ENCODE measurements at places on chromosomes 2 and 18.

DNA sequence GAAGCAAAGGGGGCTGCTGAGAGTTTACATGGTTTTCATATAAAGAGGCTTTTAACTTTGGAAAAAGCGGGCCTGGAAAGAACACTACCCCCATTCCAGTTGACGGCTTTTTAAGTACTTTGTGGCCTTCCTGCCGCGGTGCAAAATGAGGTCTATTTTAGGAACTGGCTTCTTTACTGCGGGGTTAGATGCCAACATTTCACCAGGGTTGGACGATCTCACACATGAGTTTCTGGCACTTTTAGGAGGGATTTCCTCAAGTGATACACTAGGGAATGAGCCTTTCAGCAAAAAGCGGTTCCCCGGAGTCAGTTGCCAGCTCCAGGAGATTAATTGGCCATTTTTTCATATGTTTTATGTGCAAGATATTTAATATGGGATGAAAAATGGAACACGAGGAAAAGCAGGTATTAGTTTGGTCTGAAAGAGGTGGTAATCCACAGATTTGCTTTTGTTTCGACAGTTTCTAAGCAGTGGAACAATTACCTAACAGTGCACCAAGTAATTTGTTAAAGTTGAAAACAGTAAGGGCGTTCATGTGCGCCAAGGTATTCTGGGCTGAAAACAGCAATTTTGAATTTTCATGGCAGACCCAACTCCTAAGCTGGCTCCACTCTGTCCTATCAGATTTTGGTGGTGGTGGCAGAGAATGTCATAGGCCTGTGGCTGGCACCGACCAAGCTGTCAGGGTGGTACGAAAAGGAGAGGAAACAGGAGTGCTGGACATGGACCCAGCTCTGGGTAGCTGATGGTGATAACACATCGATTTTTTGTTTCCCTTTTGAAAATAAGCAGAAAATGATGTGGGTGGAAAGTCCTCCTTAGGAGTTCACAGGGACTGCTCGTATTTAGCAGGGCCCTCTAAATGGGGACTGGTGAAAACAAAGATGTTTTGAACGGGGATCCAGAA, 55.6 kb upstream of the FZD5 start:
- no peak for DNase-seq

DNA sequence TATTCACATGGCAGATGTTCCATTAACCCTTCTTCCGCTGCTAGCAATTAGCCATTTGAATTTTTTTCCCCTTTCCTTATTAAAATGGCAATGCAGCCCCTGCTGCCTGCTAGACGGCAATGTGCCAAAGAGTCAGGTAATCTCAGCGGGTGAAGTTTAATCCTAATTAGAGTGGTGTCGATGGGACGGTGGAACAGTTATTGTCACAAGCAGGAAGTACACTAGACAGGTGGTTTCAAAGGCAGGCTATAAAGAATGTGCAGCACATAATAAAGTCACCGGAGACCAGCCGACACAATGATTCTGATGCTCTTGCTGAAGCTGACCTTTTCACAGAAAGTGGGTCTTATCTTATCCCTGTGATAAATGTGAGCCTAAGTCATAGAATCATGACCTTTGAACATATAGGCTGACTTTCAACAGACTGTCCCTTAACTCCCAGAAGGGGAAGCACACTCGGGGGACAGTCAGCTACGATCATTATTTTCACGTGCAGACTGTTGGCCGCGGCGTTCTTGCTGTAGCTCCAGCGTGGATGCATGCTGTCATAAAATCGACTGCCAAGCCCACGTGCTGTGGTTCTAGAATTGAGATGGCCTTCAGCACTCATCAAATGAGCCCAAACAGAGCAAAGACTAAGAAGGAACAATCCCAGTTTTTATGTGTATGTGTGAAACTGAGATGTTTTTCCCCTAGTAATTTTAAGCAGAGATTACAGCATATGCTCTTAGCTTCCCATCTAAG, 926.2 kb upstream of the SOX11 start:
- DNase-seq = no peak

DNA sequence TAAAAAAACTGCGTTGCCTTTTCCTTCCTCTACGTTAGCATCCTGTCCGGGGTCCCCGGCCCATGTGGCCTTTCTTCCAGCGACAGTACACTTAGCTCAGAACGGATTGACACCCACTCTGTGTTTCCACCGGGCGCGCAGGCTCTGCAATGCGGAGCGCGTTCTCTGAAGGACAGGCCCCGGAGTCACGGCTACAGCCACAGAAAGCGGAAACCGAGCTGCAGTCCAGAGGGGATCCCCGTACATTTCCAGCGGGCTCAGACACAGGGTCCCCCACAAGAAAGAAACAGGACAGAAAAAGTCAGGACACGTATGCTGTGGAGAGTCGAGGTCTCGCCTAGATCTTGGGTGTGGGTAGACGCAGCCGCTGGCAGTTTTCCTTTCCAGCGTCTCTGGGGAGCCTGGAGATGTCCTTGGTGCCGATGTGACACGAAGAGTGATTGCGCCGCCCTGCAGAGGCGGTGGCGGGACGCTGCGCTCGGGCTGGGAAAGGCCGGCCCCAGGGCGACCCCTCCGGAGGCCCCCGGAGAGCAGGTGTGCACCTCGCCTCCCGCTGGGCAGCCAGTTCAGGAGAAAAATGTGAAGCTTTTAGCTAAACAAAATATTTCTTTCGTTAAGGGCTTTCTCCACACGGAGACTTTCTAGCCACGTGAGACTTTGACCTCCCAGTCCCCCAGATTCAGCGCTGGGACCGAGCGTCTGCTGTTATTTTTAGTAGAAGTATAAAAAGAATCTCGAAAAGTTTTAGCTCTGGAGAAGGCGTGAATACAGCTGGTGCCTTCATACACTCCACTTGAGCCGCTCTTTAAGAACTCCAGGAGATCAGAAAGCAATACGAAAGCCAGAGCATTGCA, 1.3 kb upstream of the ACKR3 start:
- no peak for DNase-seq

GRCh38 chr2:119241205-119241532, 17.5 kb downstream of the STEAP3 start:
- no peak for DNase-seq

- no peak for DNase-seq
Measured at GRCh38 chr18:32759611-32760167, 13.1 kb downstream of the KLHL14 start.

GRCh38 chr2:205505371-205505770, 176.9 kb upstream of the NRP2 start:
- no peak for DNase-seq

DNA sequence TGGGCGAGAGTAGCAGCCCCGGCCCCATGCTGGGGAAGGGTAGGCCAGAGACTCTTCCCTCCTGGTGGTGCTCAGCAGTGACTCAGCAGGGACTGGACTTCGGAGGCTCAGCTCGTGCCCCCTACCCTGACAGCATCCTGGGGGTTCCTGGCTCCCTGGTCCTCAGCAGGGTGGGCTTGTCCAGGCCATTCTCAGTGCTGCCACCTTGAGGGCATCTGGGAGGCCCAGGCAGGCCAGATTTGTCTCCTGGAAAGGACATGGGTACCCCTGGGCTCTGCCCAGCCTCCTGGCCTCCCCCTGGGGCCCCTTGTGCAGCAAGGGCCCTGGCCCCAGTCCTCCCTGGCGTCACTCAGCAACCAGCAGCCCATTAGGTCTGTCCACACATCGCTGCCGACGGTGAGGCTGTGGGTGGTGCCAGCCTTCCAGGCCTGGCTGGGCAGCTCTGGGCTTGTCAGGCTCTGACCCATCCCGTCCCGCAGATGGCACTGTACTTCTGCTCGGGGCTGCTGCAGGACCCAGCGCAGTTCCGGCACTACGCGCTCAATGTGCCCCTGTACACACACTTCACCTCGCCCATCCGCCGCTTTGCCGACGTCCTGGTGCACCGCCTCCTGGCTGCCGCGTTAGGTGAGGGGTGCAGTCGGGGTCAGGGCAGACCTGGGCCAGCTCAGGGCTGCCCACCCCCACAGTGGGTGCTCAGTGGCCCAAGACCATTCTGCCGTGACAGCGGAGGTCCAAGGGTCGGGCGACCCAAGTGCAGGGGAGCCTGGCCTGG, 45.0 kb upstream of the ALPP start:
- no peak for DNase-seq

DNA sequence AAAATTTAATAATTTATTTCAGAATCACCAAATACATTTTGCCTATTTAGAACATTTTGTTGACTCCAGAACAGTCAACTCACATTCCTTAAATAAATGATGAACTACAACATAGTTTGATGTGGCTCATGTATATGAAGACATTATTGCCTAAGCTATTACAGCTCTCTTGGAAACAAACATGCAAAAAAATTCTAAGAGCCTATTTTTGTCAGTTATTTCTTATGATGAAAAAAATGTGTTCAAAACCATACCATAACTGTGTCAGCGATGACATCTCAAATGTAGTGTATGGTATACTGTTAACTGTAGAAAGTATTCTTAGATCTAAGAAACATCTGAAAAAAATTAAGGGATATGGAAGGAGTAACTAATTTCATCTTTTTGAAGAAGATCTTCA, 6.3 kb upstream of the EMILIN2 start:
- no peak for DNase-seq

GRCh38 chr18:25005541-25006403, 346.2 kb downstream of the ZNF521 start:
- no peak for DNase-seq

- no peak for DNase-seq
Measured at GRCh38 chr2:150228936-150229335, 258.5 kb downstream of the RND3 start.

DNA sequence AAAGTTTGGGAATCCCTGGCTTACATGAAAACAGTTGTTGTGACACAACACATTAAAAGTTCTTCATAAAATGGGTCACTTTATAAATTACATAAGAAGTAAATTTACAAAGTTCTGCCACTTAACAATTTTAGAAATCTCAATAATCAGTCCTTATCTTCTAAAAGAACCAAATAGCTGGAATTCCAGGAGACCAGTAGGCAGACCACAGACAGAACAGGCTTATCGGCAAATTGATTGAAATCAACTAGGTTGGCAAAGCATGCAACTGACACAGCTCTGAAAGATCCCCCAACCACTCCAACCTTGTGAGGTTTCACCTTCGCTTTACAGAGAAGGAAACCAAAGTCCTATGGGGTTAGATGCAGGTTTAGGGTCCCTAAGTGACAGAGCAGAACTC, 103.0 kb downstream of the DNER start:
- DNase-seq = no peak

DNA sequence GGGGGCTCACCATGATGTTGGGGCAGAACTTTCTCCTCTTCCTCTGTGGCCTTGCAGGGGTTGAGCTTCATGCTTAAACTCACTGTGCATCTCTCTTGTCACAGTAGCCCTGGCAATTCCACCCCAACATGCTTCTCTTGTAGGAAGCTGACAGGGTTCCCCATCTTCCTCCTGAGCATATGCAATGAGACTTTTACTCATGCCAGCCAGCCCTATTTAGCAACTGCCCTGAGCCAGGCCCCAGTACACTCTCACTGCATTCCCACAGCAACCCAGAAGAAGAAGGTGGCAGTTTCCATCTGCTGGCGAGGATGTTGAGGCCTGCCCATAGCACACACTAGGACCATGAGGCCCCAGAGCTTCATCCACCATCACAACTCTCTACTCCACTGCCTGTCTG, 72.2 kb upstream of the TEX51 start:
- no peak for DNase-seq

DNA sequence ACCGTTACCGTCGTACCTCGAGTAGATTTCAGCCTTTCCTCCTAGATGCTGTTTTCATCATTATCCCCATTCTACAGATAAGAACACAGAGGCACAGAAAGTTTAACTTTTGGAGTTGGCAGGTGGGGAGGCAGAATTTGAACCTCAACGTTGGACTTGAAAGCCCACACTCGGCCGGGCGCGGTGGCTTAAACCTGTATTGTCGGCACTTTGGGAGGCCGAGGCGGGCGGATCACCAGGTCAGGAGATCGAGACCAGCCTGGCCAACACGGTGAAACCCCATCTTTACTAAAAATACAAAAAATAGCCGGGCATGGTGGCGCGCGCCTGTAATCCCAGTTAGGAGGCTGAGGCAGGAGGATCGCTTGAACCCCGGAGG, 11.5 kb downstream of the CATIP start:
- no peak for DNase-seq

GRCh38 chr2:174794851-174795374, 30.6 kb upstream of the CHRNA1 start:
- no peak for DNase-seq

GRCh38 chr2:147884830-147885229, 40.0 kb downstream of the ACVR2A start:
- DNase-seq = no peak

GRCh38 chr2:120305296-120305695, 40.6 kb upstream of the INHBB start:
- no peak for DNase-seq

- no peak for DNase-seq
Measured at GRCh38 chr2:48728840-48729239, 26.7 kb downstream of the LHCGR start.

GRCh38 chr2:127763776-127764175, 47.2 kb downstream of the WDR33 start:
- no peak for DNase-seq

DNA sequence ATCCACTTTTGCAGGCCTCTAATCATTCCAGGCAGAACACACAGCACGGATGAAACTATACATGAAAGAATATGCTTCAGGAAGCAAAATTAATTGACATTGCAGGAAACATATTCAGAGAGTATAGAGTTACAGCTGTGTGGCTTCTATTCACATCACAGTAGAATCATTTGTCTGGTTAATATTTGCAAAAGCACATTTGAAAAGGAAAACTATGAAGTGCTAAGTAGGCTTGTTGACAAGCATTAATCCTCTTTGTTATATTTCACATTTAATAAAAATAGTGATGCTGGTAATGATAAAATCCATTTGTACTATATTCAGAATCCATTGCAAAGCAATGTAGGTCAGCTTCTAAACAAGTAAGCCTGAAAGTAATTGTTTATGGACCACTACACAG, 32.2 kb upstream of the PIK3C3 start:
- DNase-seq = no peak

- no peak for DNase-seq
Measured at GRCh38 chr2:235494716-235495372, 1.0 kb downstream of the AGAP1 start.

DNA sequence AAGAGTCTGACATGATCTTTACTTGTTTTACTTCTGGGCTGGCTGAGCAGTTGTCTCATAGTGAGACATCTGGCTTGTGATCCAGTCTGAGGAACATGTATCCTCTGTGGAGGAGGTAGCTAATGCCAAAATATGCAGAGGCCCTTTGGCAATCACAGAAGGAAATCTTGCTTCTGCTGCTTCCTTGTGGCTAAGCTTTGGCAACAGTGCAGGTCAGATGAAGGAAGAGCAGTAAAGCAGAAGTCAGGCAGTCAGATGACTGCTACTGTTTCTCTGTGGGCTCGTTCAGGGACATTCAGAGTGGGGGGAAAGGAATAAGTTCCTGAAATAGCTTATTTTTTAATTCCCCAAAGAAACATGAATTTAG, 22.3 kb downstream of the DOK1 start:
- DNase-seq = no peak

DNA sequence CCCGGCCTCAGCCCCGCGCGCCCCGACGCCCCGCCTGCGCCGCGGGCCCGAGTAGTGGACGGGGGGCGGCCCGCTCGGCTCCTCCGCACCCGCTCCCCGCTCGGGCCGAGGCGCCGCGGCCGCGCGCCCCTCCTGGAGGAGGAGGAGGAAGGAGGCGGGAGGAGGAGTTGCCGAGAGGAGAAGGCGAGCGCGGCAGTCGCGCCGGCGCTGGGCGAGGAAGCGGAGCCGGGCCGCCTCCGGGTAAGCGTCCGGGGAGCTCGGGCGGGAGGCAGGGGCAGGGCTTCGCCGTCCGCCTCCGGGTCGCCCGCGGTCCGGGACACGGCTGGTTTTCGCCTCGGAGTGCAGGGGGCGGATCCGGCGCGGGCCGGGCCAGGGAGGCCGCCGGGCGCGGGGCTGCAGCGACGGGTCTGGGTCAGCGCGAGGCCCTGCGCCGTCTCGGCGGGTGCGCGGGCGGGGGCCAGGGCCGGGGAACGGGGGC, at the start of gene SOCS6:
SOCS6 (plus strand) TSS at position 195 of the 478 bp plus-strand sequence. CDS start 35,624 bp downstream, outside the sequence.
- no peak for DNase-seq

- no peak for DNase-seq
Measured at GRCh38 chr2:195820373-195820772, 163.3 kb downstream of the SLC39A10 start.

Measured in activated CD8-positive, alpha-beta memory T cell treated with anti-CD3 and anti-CD28 coated beads for 4 hours (primary cell).